AML-193 (cell line): ENCODE measurements at places on chromosomes 2 and 18.

DNA sequence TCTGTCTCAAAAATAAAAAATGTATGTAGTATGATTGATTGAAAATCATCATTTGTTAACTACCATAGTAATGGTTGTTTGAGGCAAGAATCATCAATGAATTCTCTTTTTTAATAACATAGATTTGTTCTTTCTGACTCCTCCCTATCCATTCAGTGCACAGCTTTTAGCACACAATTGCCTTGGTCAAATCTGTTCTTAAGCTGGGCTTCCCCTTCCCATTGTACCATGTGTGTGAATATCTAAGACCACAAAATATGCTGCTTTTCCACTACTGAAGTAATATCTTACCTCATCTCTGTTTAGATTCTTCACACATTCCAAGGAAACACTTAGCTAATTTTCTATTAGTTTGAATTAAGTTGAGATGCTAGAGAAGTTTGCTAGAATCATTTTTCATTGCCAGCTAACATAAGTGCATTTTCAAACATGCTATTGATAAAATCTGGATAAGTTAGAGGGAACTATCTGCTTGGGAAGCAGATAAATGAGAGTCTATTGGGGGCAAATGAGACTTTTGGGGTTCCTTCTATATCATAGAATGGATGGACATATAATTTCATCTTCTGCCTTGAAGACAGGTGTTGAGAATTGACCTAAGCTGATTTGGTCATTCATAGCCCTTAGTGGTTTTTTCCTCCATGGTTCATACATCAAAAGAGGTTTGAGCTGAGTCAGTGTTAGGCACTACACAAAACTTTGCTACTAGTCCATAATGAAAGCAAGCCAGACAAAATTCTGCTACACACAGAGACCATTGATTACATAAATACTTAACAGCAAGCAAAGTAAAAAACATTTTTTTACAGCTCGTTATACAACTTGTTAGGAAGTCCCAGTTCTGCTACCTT, 231.9 kb downstream of the PLCL1 start:
- DNase-seq: no peak

DNA sequence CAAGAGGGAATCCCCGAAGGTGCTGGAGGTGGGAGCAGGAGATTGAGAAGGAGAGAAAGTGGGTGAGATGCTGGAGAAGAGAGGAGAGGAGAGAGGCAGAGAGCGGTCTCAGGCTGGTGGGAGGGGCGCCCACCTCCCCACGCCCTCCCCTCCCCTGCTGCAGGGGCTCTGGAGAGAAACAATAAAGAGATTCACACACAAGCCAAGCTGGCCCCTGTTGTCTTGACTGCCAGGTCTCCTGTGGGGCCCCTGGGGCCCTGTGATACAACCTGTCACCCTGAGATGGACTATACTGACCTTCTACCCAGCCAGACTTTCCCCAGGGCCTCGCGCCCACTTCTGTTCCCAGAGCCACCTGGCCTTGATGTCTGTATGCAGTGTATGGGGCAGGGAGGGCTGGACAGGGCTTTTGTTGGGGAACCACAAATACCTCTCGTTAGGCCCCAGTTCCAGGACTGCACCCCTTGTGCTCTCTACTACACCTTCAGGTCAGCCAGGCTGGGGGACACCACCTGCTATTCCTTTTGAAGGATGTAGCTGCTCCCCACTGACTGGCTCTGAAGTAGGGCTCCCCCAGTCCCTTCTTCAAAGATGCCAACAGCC, 8.0 kb upstream of the SPEG start:
- DNase-seq: no peak

GRCh38 chr2:138455275-138455674, 46.3 kb upstream of the SPOPL start:
- DNase-seq: no peak

DNA sequence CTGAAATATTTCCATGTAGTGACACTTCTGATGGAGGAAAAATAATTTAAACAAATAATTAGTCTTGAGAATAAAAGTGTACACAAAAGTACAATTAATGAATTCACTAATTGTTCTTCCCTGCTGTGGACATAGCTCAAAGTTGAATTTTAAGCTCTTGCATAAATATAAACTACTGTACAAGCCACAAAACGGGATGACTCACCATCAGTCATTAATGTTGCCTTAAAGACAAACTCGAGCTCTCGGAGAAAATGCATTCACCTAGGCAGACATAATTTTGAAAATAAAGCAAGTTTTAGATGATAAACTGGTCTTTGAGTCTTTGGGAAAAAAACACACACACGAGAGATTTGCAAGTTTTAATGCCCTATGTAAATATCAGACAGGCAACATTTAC, 436.4 kb downstream of the ZNF521 start:
- no peak for DNase-seq

DNA sequence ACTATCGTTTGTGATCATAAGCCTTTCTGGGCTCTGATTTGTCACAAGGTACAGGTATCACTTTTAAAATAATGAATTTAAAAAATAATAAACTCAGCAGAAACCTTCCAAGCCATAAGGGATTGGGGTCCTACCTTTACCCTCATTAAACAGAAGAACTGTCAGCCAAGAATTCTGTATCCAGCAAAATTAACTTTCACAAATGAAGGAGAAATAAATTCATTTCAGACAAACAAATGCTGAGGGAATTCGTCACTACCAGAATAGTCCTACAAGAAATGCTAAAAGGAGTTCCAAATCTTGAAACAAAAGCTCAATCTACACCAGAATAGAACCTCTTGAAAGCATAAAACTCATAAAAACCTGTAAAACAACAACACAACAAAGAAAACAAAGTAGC, 25.7 kb downstream of the L3MBTL4 start:
- no peak for DNase-seq
